ENCODE measurements at places on chromosomes 7 and 10. TPM values are rescaled to one million over a fixed set of nuclear protein-coding genes. Genes with fewer than 3 reads are reported as not detected.

VWC2 gene
- not detected for total RNA-seq

CPA4 gene
- 31.7 TPM for total RNA-seq

BTAF1 gene
- total RNA-seq: 18.3 TPM

SDK1 gene
- total RNA-seq: 0.21 TPM

HTR5A gene
- total RNA-seq: not detected

CYP2C19 gene
- total RNA-seq: 0.14 TPM
